ENCODE measurements at places on chromosomes 5 and 9. TPM values are rescaled to one million over a fixed set of nuclear protein-coding genes. Genes with fewer than 3 reads are reported as not detected.

DNA sequence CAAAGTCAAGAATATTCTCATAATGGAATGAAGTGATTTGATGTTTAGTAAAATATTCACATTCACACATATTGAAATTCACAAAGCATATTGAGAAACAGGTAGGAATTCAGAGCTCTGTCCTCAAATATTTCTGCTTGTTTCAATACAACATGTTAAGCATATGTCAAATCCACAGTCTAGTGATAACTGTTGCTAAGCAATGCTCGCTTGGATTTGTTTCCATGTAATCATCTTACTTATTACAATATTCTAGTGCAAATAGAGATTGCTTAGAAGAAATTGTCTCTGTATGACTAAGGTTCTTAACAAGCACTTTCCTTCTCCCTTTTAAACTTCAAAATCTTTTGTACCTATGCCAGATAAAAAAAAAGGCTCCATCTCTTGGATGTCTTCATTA lies 995.7 kb downstream of the CDH18 start:
- no peak for DNase-seq

GRCh38 chr9:130220352-130220751 lies 45.2 kb upstream of the HMCN2 start:
- DNase-seq: no peak

DNA sequence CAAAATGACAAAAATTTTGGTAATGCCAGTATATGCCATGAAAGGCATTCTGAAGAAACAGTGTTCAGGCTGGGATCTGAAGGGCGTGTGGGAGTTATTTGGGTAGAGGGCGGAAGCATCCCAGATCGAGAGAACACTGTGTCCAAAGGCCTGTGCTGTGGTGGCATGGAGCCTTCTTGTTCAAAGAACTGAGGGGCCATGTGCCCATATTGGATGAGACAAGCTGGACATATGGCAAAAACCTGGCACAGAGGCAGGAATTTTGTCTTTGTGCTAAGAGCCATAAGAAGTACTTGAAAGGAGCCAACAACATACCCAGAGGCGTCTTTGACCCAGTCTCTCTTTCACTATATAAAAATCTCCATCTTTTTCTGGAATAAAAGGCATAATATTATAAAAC lies 128.0 kb downstream of the SYK start:
- no peak for DNase-seq

GRCh38 chr9:5920860-5921328 lies 30.2 kb downstream of the MLANA start:
- DNase-seq: no peak

DNA sequence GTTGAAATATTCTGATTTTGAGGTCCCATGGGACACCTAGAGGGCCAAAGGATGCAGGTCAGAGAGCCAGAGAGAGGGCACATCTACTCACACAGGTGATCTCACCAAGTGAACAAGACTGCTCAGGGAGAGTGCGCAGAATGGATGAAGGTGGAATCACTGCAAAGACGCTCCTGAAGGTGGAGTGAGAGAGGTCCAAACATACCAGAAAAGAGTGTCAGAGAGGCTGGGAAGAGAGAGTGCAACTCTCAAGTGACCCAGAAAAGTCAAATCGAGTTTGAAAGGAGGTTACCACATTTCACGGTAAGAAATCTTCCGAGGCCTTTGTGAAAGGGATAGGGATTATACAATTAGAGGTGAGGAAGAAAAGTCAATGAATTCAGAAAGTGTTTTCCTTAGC lies 173.4 kb downstream of the EPB41L4A start:
- no peak for DNase-seq

The CAVIN4 gene
- 3.5 TPM for total RNA-seq
